Heart right ventricle (tissue), 16 donors: ENCODE measurements at places on chromosomes 1 and 21. TPM values are rescaled to one million over a fixed set of nuclear protein-coding genes. Genes with fewer than 3 reads are reported as not detected.

DNA sequence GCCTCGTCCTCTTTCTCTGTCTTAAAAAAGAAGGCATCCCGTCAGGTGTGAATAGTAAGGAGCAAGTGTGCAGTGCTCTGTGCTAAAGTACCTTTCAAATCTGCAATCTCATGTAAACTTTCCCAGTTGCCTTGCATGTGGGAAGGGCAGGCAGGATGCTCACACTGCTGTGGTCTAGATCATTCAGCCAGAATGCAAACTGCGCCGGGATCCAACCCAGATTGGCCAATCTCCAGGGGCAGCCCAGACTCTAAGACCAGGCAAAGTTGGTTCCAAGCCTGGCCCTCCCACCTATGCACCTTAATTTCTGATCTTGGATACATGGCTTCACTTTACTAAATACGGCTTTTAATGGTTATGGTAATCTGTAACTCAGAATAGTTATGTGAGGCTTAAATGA is 3.2 kb upstream of the MAP1LC3C start:
- no peak for DNase-seq

NTRK1 gene
- 0.15 TPM for total RNA-seq

DNA sequence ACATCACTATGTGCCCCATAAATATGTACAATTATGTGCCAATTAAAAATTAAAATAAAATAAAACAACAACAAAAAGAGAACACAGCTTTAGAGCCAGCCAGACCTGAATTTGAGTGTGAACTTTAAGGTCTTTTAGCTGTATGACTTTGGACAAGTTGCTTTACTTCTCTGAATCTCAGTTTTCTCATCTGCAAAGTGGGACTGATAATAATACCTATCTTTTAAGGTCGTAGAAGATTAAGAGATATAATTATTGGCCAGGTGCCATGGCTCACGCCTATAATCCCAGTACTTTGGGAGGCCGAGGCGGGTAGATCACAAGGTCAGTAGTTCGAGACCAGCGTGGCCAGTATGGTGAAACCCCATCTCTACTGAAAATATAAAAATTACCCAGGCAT is 3.3 kb upstream of the VPS72 start:
- no peak for DNase-seq

VWA5B1 gene
- total RNA-seq: not detected

DNA sequence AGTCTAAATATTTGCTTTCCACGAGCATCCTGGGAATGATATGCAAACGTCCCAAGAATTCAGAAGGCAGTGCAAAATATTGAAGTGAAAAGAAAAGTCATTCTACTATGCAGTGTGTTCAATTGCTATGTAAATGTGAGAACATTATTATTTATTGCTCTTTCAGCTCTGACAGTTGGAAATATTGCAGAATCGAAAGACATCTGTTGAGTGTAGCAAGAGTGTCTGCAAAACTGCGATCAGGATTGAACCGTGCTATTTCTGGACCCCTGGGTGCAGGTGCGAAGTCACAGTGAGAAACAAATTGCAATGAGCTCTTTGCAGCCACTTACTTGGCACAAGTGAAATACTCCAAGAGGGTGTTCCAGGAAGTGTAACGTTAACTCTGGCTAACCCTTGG is 566.4 kb downstream of the AJAP1 start:
- no peak for DNase-seq

HAO2 gene
- total RNA-seq: not detected
